Hematopoietic multipotent progenitor cell treated with erythropoietin and hydrocortisone succinate and interleukin-3 and kit ligand, for 4 days (in vitro differentiated cells): ENCODE measurements at places on chromosomes 16 and 17.

GRCh38 chr16:13414154-13414553 is 505.8 kb upstream of the ERCC4 start:
- DNase-seq, result no peak

DNA sequence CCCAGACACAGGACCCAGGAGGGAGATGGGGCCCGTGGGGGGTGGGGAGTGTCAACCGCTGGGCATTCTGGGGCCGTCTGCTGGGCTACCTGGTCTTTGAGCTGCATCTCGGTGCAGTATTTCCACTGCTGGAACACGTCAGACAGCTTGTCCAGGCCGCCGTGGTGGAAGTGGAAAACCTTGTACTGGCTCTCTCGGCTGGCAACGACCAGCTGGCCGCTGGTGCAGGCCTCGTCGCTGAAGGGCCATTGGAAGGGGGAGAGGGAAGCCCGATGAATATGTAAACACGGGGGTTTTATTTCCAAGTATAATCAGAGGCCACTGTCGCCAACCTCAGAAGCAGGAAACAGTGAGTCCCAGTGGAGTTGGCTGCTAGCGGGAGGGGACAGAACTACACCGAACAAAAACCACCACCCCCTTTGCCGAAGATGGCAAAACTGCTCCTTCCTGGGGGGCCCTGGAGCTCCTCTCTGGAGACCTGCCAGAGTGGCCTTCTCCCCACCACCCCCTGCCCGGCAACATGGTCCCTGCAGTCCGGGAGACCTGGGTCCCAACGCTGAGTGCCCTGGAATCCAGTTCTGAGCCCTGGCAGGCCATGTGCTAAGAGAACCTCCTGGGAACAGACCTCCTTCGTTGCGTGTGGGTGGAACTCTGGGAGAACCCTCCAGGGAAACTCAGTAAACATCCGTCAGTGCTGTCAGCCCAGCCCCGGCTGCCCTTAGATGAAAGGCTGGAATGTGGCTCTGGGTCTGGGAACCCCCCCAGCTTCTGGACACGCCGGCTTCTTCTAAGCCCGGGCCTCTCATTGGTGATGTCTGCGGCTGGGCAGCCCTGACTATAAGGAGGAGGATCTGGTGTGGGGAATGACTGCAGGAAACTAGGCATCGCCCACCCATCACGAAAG is 84.1 kb downstream of the TBC1D16 start:
- no peak for DNase-seq

DNA sequence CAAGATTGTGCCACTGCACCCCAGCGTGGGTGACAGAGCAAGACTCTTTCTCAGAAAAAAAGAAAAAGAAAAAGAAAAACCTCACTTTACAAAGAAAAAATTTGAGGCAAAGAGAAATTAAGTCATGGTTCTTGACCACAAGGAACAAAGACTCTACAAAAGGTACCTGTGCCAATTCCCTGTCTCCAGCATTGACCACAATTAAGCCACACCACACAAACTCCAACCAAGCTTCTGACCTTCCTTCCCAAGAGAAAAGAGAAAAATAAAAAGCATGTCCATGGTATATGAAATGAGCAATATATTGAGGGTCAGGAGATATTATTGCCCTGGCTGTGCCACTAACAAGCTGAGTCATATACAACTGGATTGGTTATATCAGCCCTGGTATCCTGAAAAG is 146.3 kb upstream of the NOG start:
- no peak for DNase-seq

DNA sequence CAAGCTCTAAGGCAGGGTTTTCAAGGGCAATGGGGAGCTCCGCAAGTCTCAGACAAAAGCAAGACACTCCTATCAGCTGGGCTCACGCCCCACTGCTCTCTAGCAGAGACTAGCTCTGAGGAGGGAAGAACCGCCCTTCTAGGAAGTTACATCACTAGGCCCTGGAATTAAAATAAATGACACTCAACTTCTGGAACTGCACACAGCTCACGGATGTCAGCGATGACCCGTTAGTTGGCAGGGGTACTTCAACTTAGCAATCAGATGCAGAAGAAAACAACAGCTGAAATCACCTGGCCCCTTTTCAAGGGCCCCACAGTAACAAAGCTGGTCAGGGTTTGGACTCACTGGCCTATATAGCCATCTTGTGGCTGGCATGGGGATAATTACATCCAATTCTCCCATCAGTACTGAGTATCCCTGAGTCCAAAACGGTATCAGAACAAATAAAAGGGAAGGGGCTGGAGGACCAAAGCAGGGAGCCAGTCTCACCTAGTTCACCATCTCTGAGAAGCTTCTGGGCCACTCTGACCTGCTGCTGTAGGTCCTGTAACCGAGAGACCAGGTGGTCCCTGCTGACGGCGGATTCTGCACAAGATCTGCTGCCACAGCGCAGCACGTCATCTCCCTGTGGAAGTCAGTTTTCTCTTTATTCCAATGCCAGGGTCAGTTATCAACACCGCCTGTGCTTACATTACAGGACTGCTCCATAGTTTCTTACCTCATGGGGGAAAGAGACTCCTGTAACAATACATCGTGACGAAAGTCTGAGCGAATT is 22.2 kb downstream of the SERPINF1 start:
- peak; percentile 79 for DNase-seq

DNA sequence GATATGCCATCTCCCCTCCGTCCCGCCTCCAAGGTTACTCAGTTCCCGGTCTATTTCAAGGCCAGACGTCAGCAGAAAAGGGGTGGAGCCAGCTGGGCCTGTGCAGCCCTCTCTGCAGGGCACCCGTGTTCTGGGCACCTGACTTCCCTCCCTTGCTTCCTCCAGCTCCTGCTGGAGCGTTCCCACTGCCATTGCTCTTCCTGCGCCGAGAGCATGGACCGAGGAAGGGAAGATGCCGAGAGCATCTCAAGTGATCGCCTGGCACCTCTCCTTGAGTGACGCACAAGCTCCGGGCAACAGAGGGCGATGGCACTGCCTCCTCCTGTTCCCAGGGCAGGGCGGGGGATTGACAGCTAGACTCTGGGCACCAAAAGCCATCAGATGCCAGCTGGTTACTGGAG is 29.4 kb upstream of the NAT9 start:
- no peak for DNase-seq

DNA sequence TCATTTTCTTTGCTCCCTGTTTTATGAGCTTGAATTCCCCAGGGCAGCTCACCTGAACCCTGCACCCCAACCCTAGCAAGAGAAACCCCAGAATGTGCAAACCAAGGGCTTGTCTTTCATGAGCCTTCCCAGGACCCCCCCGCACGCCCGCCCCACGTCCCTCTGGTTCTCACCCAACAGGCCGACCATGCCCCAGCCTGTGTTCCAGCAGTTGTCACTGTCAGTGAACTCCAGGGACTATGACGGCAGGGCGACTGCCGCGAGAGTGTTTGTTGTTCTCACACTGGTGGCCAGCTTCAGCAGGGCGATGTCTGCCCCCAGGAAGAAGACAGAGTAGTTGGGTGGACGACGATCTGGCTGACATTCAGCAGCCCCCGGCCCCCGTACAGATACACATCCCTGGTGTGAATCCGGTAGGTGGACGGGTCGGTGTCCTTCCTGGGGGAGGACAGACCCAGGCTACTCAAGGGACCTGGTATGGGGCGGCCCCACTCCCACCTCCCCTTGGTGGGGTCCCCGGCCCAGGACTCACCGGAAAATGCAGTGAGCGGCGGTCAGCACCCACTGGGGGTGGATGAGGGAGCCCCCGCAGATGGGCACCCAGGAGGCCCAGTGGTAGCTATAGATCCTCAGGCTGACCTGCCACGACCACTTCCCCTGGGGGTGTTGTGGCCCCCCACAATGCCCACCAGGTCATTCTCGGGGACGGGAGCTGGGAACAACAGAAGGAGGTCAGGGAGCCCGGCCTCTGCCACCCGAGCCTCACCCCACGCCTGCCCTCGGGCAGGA is 20.1 kb downstream of the TPSD1 start:
- DNase-seq, result no peak

DNA sequence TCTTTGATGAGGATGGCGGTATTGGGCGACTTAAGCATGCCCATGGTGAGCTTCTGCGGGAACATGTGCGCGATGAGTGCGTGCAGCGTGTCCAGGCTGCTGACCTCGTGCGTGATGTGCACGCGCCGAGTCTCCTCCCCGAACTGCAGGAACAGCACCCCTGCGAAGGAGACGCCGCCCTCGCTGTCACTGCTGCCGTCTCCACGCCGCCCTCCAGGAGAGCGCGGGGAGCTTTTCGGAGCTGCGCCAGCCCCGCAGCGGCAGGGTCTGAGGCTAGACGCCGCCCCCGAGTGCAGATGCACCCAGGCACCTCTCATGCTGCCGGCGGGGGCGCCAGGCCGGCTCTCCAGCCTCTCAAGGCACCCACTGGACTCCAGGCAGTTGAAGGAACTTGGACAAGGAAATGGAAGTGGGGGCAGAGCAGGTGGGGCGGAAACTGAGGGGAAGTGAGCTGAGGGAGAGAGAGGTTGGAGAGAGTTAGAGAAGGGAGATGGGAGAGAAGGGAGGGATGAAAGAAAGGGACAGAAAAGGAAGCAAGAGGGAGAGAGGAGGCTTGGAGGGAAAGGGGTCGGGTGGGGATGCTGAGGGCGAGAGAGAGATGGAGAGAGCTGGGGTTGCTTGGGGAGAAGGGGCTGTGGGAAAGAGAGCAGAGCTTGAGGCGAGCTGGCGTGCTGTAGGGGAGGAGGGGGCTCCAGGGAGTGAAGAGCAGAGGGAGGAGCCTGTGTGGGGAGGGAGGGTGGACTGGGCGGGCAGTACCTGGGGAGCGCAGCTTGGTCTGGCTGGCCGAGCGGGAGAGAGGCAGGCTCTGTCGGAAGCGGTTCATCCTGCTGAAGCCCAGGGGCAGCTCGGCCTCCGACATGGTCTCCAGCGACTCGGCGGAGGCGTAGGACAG is 42.1 kb downstream of the SRCIN1 start:
- DNase-seq, result no peak

GRCh38 chr17:81697261-81698044 is 5.7 kb upstream of the MRPL12 start:
- no peak for DNase-seq

GRCh38 chr16:79301051-79301450 is 299.5 kb downstream of the MAF start:
- no peak for DNase-seq

GRCh38 chr17:77124192-77124889 is 16.4 kb upstream of the SEC14L1 start:
- DNase-seq, result peak; percentile 55

DNA sequence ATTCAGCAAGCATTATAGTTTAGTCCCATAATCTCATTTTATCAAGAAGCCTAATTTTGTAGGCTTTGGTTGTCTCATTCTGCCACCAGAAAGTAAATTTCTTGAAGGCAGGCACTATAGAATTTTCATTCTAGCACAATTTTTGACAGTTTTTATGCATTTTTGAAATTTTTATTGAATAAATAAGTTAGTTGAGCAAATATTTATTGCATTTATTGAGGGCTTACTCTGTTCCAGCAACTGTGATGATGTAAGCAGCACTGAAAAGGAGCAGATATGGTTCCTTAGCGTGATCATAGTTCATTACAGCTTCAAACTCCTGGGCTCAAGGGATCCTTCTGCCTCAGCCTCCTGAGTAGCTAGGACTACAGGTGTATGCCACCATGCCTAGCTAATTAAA is 34.2 kb downstream of the PPM1E start:
- DNase-seq, result no peak

GRCh38 chr16:700684-701584 is 4.7 kb downstream of the FBXL16 start:
- DNase-seq, result peak; percentile 56

- no peak for DNase-seq
Measured at GRCh38 chr16:52787709-52788108, 240.8 kb upstream of the TOX3 start.

- no peak for DNase-seq
Measured at GRCh38 chr16:678209-678857, 1.9 kb upstream of the STUB1 start.

DNA sequence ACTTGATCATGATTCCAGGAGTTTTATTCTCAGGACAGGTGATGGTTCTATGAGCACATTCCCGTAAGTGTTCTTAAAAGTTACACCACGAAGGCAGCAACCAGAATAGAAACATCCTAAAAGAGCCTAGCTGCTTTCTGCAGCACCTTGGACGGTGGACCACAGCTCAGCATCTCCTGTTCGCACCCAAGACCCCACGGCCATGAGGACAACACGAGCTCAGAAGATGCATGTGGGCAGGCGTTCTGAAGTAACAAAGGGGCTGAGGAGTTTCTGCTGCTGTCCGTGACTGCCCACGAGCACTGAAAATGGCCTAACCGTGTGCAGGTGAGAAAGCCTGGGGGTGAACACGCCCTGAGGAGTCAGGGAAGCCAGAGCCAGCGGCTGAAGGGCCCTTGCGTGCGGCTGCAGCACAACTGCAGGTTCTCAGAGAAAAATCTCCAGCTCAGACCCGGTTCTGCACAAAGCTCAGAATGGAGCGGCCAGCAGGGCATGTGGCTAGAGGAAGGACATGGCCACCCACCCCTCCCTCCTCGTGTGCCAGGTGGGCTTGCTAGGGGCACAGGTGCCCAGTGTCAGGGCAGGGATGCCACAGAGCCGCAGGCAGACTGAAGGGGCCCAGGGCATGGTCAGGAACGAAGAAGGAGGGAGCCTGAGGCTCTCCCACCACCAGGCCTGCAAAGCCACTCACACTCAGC is 10.8 kb upstream of the C16orf95 start:
- no peak for DNase-seq

DNA sequence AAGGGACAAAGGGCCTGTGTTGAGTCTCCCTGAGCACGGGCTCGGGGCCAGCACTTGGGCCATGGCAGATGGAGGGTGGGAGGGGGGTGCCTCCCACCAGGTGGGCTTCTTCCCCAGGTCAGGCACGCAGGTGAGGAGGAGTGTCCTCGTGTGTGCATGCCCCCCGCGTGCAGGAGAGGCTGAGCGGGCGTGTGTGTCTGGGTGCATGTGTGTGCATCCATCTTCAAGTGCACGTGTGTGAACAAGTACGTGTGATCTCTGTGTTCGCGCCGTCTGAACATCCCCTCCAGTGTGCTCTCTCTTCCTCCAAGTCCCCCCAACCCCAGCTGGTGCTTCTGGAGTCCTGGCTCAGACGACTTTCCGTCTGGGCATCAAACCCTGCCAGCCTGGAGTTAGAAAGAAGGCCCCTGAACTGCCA is 2.7 kb upstream of the ZG16B start:
- DNase-seq, result no peak

DNA sequence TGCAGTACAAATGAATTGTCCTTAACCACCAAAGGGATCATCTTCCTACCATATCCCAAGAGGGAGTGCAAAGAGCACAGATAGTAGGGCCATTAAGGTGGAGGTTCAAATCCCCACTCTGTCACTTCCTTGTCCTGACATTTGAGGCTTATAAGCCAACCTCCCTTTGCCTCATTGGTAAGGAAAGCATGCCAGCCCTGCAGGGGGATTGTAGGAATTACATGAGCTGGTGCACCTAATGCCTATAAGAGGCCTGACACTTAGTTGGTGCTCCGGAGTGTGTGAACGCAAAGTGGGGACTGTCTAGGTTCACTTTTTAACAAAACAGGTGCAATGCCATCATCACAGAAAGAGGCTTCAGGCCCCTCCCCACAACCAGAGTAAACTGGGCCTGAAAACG is 374.4 kb downstream of the SNX29 start:
- DNase-seq, result peak; percentile 42

GRCh38 chr17:81515530-81516041 is 3.0 kb upstream of the ACTG1 start:
- DNase-seq, result no peak

GRCh38 chr17:61349350-61349749 is 50.3 kb upstream of the TBX2 start:
- DNase-seq, result peak; percentile 29

- DNase-seq, result peak; percentile 71
Measured at GRCh38 chr16:67537636-67538591, 9.3 kb downstream of the RIPOR1 start.

- DNase-seq, result no peak
Measured at GRCh38 chr17:3501344-3501743, 25.5 kb downstream of the ASPA start.
